Lung microvascular endothelial cell (primary cell): ENCODE measurements at places on chromosomes 1 and 21.

DNA sequence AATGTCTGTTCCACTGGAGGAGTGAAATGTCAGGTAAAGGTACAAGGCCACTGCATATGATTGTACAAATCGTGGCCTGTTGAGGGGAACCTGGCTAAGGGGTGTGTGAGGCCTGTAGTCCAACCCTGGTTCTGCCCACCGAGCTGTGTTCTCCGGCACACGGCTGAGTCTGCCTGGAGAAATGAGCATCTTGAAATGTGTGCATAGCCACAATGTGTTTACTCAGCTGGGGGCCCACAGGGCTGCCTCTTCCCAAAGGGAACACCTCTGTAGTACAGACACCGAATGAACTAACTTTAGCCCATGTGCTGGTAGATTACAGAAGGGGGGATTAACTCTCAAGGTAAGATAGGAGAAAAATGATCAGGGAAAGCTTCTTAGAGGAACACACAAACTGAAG lies 30.2 kb downstream of the AK4 start:
- DNase-seq, result no peak

DNA sequence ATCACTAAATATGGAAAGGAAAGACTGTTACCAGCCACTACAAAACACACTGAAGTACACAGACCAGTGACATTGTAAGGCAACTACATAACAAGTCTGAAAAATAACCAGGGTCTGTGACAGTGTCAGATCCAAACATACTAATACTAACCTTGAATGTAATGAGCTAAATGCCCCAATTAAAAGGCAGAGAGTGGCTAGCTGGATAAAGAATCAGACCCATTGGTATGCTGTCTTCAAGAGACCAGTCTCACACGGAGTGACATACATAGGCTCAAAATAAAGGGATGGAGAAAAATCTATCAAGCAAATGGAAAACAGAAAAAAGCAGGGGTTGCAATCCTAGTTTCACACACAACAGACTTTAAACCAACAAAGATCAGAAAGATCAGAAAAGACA lies 100.1 kb downstream of the MAGI3 start:
- DNase-seq, result no peak

DNA sequence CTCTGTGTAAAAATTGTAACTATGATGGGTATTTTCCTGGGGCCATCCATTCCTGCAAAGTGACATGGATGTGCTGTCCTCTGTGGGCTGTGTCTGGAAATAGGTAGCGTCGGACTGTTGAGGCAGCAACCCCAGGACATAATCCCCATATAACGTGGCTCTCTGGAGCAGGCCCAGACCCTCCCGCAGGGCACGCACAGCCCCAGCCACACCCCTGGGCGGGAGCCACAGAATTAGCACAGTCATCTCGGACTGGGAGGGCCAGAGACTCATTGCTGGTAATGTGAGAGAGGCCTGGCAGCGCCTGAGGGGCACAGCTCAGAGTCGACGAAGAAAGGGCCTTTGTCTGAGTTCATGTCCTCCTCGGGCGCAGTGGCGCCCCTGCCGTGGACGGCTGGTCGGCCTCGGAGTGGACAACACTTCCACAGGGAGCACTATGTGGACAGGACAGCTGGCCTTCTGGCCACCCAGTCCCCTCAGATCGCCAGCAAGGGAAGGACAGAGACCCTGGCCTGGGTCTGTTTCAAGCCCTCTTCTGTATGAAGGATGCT lies 20.1 kb downstream of the SIM2 start:
- DNase-seq, result no peak

- no peak for DNase-seq
These were observed 214.6 kb downstream of the TRABD2B start for GRCh38 chr1:47782414-47783166.

DNA sequence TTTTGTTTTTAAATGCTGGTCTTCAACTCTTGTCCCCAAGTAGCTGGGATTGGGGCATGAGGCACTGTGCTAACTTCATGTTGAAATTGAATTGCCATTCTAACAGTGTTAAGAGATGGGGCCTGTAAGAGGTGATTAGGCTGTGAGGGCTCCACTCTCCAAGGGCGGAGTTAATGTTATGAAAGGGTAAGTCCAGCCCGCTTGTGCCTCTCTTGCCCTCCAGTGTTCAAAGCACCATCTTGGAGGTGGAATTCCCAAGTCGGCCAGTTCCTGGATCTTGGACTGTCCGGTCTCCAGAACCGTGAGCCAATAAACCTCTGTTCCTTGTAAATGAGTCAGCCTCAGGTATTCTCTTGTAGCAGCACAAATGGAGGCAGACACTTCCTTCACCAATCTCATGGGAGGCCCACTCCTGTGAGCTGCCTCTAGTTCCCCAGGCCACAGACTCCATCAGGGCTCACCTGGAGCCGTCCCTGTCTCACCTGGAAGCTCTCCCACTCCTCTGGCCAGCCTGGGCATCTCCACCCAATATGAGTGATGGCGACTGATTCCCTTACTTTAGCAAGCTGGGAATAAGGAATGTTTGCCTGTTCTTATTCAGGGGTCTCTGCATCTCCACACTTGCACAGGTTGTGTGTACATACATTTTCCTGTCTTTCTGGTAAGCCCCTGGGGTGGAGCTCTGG lies 15.5 kb downstream of the IBA57 start:
- DNase-seq, result no peak

DNA sequence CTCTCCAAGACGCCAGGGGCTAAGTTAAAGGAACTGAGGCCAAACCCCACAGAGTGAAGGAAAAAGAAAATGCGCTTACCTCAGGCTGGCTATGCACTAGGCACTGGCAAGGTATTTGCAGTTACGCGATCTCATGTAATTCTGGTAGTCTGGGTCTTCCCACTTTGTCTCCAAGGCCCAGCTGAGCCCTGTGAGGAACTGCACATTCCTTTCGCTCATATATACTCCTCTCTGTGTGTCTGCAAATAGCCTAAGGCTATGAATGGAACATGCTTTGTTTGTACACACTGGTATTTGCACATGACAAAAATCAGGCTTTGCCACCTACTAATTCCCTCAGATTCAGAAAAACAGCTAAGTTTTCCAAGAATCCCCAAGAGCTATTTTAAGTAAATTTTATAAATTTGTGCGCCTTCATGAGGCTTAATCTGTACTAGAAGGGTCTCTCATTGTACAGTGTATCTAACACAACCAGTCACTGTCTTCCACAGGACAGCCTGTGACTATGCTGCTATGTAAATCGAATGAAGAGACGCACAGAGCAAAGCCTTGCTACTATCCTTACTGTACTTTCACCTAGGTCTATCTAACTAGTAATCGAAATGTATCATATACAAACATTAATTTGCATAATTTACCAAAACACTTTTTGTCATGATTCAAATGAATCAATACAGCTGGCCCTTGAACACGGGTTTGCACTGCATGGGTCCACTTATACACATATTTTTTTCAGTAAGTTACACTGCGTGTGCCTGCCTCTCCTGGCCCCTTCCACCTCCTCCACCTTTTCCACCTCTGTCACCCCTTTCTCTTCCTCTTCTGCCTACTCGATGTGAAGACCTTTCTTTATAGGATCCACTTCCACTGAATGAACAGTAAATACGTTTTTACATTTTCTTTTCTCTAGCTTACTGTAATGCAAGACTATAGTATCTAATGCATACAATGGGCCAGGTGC lies 87.0 kb downstream of the SIPA1L2 start:
- no peak for DNase-seq

DNA sequence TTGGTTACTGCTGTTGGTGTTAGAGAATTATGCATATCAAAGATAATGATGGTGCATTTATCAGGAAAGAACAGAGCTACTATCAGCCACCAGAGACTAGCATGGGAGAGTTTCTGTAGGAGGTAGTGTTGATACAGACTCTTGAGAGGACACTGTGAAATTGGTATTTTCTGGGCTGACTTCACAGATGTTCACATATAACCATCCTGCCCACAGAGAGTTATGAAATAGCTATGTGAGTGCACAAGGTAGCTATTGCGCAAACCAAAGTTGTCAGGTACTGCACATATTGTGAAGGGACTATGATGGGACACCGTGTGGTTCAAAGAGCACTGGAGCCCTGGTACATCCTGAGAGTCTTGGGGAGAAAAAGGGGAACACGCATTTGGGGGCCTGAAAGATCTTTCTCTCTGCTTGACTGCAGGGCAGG lies 1.4 kb upstream of the TLCD4 start:
- no peak for DNase-seq

- peak; percentile 52 for DNase-seq
These were observed 91.2 kb downstream of the TRABD2B start for GRCh38 chr1:47906009-47906432.
